OCI-LY7 (cell line): ENCODE measurements at places on chromosomes 3 and 15. TPM values are rescaled to one million over a fixed set of nuclear protein-coding genes. Genes with fewer than 3 reads are reported as not detected.

GRCh38 chr15:88089024-88089620, 167.4 kb downstream of the NTRK3 start:
- DNase-seq: no peak

The ROPN1 gene
- total RNA-seq: not detected in 2 replicates

GRCh38 chr15:55587321-55588069, 650 bp downstream of the PYGO1 start:
- no peak for DNase-seq

GRCh38 chr3:49018707-49019006, 277 bp upstream of the DALRD3 start:
- no peak for DNase-seq

DNA sequence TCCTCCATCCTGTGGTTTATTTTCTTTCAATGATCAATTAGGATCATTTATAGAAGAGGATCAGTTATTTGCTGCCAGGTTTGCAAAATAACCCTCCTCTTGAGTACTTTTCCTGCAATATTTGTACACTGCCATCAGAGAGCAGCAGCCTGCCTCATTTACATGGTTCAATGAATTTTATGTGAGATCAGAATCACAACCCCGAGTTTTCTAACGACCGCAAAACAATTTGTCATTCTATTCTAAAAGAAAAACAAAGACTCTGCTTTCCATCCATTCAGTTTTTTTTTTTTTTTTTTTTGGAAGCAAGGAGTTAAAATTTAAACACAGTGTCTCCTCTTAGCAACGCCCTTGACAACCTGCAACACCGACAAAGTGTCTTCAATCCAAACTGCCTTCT, 146.9 kb downstream of the RAB11A start:
- no peak for DNase-seq

- DNase-seq: no peak
These were observed 50.0 kb downstream of the CYP19A1 start for GRCh38 chr15:51288143-51289065.

GRCh38 chr3:187833799-187834578, 88.7 kb upstream of the BCL6 start:
- DNase-seq: no peak

- DNase-seq: no peak
These were observed 212.9 kb upstream of the CMC1 start for GRCh38 chr3:28028554-28028953.

The MYRIP gene
- total RNA-seq: not detected in 2 replicates

DNA sequence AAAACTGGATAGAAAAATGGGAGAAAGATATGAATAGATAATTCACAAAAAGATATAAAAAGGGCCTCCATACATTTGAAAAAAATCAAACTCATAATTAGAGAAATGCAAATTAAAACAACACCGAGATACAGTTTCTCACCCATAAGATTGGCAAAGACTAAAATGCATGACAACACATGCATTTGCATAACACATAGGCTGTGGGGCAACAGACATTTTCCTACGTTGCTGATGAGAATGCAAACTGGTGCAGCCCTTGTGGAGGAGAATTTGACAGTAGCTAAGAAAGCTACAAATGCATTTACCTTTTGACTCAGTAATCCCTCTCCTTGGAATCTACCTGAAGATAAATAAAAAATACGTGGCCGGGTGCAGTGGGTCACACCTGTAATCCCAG, 11.4 kb upstream of the CAND2 start:
- no peak for DNase-seq

The CHDH gene
- total RNA-seq: 1.4 and 2.3 TPM in 2 replicates

DNA sequence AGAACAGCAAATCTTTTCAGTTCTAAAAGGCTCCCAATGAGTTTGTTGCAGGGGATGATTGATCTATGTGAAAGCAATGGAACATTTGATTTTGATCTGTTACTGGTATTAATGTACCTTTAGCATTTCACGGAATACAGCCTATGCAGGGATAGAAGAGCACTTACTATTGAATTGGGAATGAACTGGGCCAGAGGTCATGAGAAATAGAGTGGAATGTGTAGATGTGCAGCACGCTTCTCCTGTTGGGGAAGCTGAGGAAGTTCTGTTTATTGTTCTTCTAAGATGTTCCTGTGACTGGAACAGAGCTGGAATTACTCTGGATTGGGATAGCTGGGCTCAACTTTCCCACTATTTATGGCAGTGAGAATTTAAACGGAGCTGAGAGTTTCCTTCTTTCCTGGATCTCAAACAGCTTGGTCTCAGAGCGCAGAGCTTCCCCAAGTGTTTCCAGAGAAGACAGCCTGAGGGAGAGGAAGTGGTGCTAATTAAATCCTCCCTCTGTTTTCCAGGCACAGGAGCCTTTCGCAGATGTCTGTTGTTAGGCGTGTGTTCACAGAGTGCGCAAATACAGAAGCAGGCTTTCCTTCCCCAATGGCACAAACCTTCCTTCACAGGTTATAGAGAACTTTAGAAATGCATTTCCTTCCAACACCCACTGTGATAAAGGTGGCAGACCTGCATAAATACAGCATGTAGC, 32.5 kb downstream of the TPRG1 start:
- DNase-seq: no peak

GRCh38 chr15:98428253-98428989, 219.9 kb upstream of the IGF1R start:
- no peak for DNase-seq

DNA sequence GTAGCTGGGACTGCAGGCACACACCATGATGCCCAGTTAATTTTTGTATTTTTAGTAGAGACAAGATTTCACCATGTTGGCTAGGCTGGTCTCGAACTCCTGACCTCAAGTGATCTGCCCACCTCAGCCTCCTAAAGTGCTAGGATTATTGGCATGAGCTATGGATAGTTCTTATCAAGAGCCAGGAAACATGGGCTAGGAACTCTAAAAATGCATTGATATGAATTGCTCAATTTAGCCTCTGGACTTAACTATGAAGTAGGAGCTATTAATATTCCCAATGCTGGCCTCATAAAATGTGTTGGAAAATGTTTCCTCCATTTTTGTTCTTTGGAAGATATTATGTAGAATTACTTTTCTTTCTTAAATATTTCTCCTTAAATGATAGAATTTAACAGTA, 82.8 kb upstream of the PEX5L start:
- DNase-seq: no peak

The SPINK8 gene
- not detected in 2 replicates for total RNA-seq

DNA sequence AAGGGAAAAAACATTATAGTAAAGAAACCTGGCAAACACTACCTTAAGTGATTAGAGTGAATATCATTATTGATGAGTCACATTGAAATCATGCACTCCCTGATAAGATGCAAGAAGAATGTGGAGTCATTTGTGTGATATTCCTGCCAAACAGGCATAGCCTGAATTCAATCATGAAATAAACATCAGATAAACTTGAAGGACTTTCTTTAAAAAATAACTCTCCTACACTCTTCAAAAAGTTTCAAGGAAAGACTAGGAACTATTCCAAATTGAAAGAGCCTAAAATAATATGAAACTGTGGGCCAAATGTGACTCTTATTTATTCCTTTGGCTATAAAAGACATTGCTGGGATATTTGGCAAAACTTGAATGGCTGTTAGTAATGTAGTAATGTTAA, 625.7 kb upstream of the LMCD1 start:
- DNase-seq: no peak
